ENCODE measurements at places on chromosomes 2 and 18. TPM values are rescaled to one million over a fixed set of nuclear protein-coding genes. Genes with fewer than 3 reads are reported as not detected.

CDH20 gene
- under 0.01 TPM for total RNA-seq

IL37 gene
- total RNA-seq = not detected

LOXL3 gene
- 28.0 TPM for total RNA-seq

KIF1A gene
- not detected for total RNA-seq

GNAL gene
- total RNA-seq = 0.22 TPM

SERPINB3 gene
- total RNA-seq = not detected

DAPL1 gene
- not detected for total RNA-seq

INSIG2 gene
- 13.0 TPM for total RNA-seq

IGFBP5 gene
- total RNA-seq = 731 TPM

TMEM182 gene
- total RNA-seq = 1.5 TPM

SNORC gene
- total RNA-seq = 1.2 TPM

ZNF385B gene
- total RNA-seq = not detected

IL1RL2 gene
- total RNA-seq = 1.4 TPM

CFAP53 gene
- 1.1 TPM for total RNA-seq

DSG1 gene
- total RNA-seq = not detected

COL4A3 gene
- total RNA-seq = 0.25 TPM

CD226 gene
- total RNA-seq = 0.50 TPM

POMC gene
- total RNA-seq = 1.1 TPM

ZFAND2B gene
- total RNA-seq = 25.5 TPM

ZNF397 gene
- 14.2 TPM for total RNA-seq

NAT8 gene
- total RNA-seq = not detected

RPRM gene
- total RNA-seq = under 0.01 TPM

ALKAL2 gene
- not detected for total RNA-seq

TMEM198 gene
- total RNA-seq = 0.77 TPM

DES gene
- total RNA-seq = 858 TPM

FAM237A gene
- total RNA-seq = not detected

NBAS gene
- total RNA-seq = 147 TPM

UGT1A5 gene
- not detected for total RNA-seq

FOXI3 gene
- total RNA-seq = not detected

SGO2 gene
- 27.8 TPM for total RNA-seq

TYMS gene
- 49.2 TPM for total RNA-seq

CLEC4F gene
- not detected for total RNA-seq

PSTPIP2 gene
- 3.1 TPM for total RNA-seq
